ENCODE measurements at places on chromosomes 2 and 18.

- no peak for DNase-seq
Observed at GRCh38 chr2:177796011-177796410, 276.6 kb downstream of the PDE11A start.

- DNase-seq: no peak
Observed at GRCh38 chr2:218060950-218061660, 7.9 kb upstream of the RUFY4 start.

GRCh38 chr2:67888351-67889005 lies 174.3 kb downstream of the C1D start:
- DNase-seq: no peak

- no peak for DNase-seq
Observed at GRCh38 chr18:79630281-79631095, 49.1 kb upstream of the CTDP1 start.

- no peak for DNase-seq
Observed at GRCh38 chr2:171524018-171524401, 1.7 kb downstream of the CYBRD1 start.
